Transverse colon (tissue), 4 donors: ENCODE measurements at places on chromosomes 2 and 18.

DNA sequence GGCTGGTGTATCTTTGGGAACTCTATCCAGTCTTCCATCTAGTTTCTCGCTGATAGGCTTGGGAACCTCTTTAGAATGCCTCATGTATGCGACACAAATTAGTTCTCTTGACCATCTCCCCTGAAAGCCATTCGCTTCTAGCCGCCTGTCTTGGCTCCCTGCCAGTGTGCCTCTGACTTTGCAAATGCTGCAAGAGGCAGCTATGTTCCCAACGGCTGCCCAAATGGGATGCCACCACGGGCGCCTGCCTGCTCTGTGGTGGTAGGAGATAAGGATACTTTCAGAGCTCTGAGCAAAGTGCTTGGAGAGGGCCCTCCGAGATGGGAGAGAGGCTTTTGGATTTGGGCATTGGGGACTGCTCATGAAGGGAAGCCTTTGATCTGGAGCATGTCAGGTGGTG, 77.7 kb upstream of the IGFBP5 start:
- no peak for DNase-seq

- peak; percentile 3 for DNase-seq
These were observed 69.1 kb upstream of the CTDP1 start for GRCh38 chr18:79610461-79611039.

GRCh38 chr2:115369400-115369799, 927.0 kb downstream of the DPP10 start:
- no peak for DNase-seq

GRCh38 chr2:176280867-176281658, 11.8 kb downstream of the MTX2 start:
- DNase-seq, result no peak

- DNase-seq, result no peak
These were observed 6.8 kb upstream of the HS1BP3 start for GRCh38 chr2:20657522-20658235.

DNA sequence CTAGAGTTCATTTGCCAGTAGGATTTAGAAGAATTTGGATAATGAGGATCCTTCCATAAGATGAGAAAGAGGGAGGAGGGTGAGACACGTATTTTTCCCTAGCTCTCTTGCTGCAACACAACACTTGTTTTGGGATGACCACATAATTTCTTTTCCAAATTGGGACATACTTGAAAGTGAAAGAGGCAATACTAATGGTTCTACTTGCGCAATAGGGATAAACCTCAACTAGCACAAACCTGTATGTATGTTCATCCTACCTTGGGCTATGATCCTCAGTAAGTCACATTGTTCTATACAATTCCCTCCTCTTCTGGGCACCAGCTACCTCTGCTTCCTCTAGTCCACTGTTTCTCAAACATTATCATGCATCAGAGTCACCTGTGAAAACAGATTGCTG, 1208.8 kb upstream of the LRRTM1 start:
- DNase-seq, result no peak

GRCh38 chr2:145931781-145932395, 1412.0 kb upstream of the ZEB2 start:
- no peak for DNase-seq

- peak; percentile 29 for DNase-seq
These were observed 57.1 kb downstream of the ADCYAP1 start for GRCh38 chr18:961644-962355.

GRCh38 chr18:46013484-46014189, 46.5 kb upstream of the EPG5 start:
- no peak for DNase-seq

GRCh38 chr2:144507441-144508171, 12.3 kb downstream of the ZEB2 start:
- DNase-seq, result no peak

DNA sequence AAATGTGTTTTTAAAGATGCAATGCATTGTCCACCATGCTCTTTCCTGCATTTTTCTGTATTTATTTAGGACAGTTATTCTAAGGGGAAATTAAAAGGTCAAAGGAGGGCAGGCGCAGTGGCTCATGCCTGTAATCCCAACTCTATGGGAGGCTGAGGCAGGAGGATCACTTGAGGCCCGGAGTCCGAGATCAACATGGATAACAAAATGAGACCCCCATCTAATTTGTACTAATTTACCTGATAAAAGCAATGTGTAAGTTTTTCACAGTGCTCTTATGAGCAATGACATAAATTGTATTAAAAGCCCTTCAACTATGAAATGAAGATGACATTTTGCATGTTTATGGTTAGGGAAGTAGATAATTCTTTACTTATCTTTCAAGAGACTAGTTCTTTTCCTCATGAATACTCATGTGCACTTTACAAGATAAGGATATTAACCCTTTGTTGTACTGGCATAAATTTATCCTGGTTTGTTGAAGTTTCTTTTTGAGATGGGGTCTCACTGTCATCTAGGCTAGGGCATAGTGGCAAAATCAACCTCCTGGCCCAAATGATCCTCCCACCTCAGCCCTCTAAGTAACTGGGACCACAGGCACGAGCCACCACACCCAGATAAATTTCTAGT, 9.7 kb downstream of the HSBP1L1 start:
- no peak for DNase-seq

- DNase-seq, result peak; percentile 53
These were observed 187.5 kb downstream of the TWIST2 start for GRCh38 chr2:239035361-239035814.

DNA sequence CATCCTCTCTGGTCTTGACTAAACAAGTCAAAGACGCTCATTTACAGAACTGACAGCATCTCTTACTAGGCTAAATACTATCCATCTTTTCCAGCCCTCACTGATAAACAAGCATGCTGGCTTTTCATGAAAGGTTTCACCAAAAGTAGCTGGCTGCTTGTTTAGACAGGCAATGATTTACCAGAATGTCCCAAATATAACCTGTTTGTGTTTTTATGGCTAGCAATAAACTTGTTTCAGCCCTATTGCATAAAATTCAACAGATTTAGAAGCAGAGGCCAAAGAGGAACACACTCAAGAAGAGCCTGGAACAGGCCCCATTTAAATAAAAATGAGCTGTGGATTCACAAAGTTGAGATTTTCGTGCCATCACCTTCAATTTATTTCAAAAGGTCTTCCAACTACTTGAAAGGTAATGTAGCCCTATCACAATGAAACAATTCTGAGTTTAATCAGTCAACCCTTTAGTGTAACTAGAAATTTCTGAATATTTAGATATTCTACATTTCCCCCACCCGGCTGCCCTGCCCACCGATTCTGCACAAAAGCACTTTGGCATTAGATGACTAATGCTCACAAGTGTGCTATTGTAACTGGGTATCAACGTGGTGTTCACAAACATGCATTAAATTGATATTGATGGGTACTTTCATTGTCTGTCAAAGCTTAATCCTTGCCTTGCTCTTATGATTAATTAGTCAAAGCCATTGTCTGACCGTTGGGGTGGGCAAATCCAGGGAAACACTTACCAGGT, 54.0 kb downstream of the ST6GAL2 start:
- DNase-seq, result no peak
